Stimulated activated CD4-positive, alpha-beta T cell treated with anti-CD3 and anti-CD28 coated beads, Interleukin-1b, Interleukin-23, amount 100 ng/mL, for 1 hour (primary cell): ENCODE measurements at places on chromosomes 6 and 20.

- no peak for DNase-seq
Observed at GRCh38 chr6:123855506-123855905, 51.8 kb downstream of the NKAIN2 start.

- DNase-seq: no peak
Observed at GRCh38 chr6:45375449-45375848, 2.3 kb downstream of the SUPT3H start.

- DNase-seq: no peak
Observed at GRCh38 chr6:113048741-113049140, 701.6 kb downstream of the RFPL4B start.

- DNase-seq: no peak
Observed at GRCh38 chr6:134878136-134878535, 71.8 kb downstream of the ALDH8A1 start.

- no peak for DNase-seq
Observed at GRCh38 chr20:21583486-21584168, 69.8 kb upstream of the NKX2-2 start.

DNA sequence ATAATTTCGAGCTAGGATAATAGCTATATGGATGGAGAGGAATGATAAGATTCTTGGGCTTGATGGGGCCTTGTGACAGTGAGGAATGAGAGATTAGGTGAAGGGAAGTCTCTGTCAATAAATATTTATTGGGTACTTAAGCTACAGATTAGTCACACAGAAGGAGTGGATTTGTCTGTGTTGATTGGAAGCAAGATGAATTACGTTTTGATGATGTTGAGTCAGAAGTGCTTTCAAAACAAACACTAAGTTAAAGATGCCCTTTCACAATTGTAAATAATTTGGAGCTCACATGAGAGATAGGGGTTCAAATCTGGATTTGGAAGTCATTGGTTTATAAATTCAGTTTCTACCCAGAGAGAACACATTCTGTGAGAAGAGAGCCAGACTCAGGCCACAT is 834.2 kb downstream of the KIF16B start:
- DNase-seq: no peak

- DNase-seq: peak; percentile 15
Observed at GRCh38 chr6:133817460-133818047, 71.4 kb upstream of the TCF21 start.

DNA sequence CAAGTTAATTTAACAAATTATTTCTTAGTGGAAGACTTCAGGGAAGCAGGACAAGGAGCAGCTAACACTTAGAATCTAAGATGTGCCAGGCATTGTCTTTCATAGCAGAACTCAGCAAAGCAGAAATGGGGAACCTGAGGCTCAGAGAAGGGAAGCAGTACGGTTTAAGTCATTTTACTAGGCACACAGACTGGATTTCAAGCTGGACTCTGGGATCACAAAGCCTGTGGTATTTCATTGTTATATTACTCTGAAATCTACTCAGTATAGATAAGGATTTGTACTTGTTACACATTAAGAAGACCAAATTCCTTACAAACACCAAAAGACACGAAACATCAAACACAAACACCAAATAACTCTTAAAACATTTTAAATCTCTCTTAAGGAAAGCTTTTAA is 199.6 kb downstream of the ISM1 start:
- DNase-seq: no peak
